Foreskin keratinocyte (primary cell): ENCODE measurements at places on chromosomes 7 and 10. TPM values are rescaled to one million over a fixed set of nuclear protein-coding genes. Genes with fewer than 3 reads are reported as not detected.

- no peak for DNase-seq
Measured at GRCh38 chr7:71191771-71192170, 59.8 kb downstream of the GALNT17 start.

- DNase-seq: no peak
Measured at GRCh38 chr10:61215246-61215645, 237.9 kb downstream of the TMEM26 start.

DNA sequence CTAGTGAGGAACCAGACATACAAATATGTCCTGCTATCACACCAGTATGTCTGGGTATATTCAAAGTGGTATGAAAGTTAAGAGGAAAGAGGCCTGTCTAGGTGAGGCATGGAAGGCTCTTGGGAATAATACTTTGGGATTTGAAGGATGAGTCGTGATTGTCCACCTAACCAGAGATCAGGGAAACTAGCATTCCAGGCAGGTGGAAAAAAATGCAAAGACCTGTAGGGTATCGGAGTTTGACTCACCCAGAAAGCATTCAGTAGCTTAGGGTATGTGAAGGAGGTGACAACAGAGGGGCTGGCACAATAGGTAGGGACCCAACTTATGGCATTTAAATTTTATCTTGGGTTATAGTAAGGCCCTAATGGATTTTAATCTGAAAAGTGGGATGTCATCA, 950 bp upstream of the GCC1 start:
- no peak for DNase-seq

The MYL7 gene
- total RNA-seq: not detected in 2 replicates

The ZNF365 gene
- total RNA-seq: 6.0 and 8.1 TPM in 2 replicates

GRCh38 chr10:93589648-93590562, 11.1 kb downstream of the RBP4 start:
- no peak for DNase-seq

GRCh38 chr10:83582407-83583095, 556.8 kb upstream of the GHITM start:
- DNase-seq: no peak

DNA sequence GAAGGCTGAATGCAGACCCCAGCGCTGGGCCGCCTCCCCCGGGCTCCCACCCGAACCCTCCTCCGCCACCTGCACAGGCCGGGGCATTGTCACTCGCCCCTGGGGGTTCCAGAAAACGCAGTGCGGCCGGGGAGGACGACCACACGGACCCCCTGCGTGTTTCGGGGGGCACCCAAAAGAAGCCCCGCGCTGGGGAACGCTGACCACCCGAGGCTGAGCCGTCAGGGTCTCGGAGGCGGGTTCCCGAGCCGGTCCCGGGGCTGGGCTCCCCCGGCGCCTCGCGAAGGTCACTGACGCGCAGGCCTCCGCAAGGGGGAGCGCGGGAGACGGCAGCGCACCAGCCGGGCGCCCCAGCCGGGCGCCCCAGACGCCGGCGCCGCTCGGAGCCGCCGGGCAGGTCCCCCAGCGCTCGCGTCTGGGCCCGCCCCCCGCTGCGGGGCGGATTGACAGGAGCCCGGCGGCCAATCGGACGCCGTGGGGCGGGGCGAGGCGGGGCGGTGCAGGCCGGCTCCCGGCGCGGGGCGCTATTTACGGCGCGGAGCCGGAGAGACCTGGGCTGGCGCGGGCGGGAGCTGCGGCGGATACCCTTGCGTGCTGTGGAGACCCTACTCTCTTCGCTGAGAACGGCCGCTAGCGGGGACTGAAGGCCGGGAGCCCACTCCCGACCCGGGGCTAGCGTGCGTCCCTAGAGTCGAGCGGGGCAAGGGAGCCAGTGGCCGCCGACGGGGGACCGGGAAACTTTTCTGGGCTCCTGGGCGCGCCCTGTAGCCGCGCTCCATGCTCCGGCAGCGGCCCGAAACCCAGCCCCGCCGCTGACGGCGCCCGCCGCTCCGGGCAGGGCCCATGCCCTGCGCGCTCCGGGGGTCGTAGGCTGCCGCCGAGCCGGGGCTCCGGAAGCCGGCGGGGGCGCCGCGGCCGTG, at the start of gene BAMBI:
Gene BAMBI (plus strand): TSS at position 554 of the 920 bp plus-strand sequence. CDS start 377 bp downstream, outside the sequence.
- DNase-seq: peak; percentile 74

DNA sequence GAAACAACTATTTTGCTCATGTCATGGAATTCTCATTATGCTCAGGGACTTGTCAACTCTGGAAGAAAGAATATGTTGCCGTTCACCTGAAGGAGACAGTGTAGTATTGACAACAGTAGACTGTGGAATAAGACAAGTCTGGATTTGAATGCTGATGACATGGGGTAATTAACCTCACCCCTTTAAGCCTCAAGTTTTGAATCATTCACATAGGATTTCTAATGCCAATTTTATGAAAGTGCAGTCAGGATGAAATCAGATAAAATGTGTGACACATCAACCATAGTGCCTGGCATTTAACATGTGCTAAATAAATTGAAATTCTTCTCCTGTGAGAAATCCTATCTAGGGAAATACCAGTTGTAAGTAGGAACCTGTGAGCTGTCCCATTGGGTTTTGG, 305.8 kb downstream of the KIF20B start:
- peak; percentile 99 for DNase-seq

- no peak for DNase-seq
Measured at GRCh38 chr7:151925446-151926335, 30.6 kb upstream of the GALNTL5 start.

The NOLC1 gene
- 111 and 128 TPM in 2 replicates for total RNA-seq

DNA sequence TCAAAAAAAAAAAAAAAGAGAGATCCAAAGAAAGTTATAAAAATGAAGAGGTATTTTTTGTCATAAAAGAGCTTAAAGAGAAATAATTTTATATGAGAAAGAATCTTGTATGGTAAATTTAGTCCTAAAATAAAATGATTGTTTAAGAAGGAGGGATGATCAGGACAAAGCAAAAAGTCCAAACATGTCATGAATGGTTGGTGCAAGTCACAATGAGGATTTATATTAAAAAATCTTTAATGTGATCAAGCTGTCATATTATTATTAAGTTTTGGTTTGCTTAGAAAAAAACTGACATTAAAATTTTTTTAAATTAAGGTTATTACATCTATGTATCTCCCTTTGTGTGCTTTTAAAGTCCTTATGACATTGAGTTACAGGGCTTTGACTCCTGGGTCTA, 220.4 kb downstream of the TMEM26 start:
- no peak for DNase-seq

DNA sequence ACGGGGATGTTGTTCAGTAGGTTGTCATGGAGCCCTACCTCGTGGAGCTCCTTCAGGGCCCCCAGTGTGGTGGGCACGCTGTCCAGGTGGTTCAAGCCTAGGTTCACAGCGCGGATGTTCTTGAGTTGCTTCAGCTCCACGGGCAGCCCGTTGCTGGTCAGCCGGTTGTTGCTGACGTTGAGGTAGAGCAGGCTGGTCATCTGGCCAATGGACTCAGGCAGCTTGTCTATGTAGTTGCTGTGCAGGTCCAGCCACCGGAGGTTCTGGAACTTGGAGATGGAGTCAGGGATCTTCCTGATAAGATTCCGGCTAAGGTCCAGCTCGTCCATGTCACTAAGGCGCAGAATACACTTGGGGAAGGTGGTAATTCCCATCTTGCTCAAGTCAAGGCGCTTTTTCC, 26.0 kb downstream of the LRRC18 start:
- DNase-seq: no peak

DNA sequence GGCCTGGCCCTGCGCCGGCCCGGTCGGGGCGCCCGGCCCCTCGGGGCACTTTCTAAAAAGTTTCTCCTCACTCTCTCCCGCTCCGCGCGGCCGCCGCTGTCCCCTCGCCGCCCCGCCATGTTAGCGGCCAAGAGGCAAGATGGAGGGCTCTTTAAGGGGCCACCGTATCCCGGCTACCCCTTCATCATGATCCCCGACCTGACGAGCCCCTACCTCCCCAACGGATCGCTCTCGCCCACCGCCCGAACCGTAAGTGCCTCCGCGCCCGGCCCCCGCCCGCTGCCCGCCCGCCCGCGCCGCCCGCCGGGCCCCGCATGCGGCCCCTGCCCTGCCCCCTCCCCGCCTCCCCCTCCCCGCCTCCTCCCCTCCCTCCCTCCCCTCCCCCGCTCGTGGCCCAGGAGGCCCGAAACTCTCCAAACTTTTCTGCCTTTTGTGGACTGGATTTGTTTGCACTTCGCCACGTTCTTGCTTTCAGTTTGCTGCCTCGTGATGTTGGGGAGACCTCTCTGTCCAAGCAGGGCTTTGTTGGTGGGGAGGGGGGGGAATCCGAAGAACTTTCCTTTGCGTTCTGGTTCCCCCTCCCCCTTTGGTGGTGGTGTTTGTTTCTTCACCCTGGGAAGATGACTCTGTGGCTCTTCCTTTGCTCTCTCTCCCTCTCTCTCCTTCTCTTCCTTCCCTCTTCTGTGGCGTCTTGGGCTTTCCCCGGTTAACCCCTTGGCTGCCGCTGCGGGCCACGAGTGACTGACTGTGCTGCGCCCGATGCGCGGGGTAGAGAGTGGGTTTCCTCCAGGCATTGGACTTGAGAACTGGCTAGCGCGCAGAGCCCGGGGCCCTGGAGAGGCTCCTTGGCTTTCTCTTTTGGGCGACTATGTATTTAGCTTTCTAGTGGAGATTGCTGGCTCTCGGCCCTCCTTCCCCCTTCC, 1.6 kb downstream of the TCF7L2 start:
- peak; percentile 84 for DNase-seq

DNA sequence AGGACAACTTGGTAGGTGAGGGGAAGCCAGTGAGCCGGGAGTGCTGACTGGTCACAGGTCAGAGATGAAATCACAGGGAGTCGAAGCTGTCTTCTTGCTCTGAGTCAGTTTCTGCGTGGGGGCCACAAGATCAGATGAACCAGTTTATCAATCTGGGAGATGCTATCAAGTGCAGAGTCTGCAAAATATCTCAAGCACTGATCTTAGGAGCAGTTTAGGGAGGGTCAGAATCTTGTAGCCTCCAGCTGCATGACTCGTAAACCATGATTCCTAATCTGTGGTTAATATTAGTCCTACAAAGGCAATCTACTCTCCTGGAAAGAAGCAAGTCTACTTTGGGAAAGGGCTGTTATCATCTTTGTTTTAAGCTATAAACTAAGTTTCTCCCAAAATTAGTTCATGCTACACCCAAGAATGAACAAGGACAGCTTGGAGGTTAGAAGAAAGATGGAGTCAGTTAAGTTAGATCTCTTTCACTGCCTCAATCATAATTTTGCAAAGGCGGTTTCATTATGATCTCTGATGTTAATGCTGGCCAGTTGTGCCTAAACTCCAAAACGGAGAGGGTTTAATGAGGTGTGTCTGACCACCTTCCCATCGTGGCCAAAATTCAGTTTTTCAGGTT, 8.4 kb upstream of the LMOD2 start:
- no peak for DNase-seq

The STEAP1 gene
- total RNA-seq: 18.6 and 23.4 TPM in 2 replicates

The PSAP gene
- 381 and 401 TPM in 2 replicates for total RNA-seq

- no peak for DNase-seq
Measured at GRCh38 chr7:66282591-66282935, 77.4 kb downstream of the TPST1 start.

The ZNF12 gene
- 10.3 and 11.3 TPM in 2 replicates for total RNA-seq

GRCh38 chr10:26486990-26487850, 49.1 kb downstream of the APBB1IP start:
- DNase-seq: peak; percentile 59
